ENCODE measurements at places on chromosomes 2 and 18. TPM values are rescaled to one million over a fixed set of nuclear protein-coding genes. Genes with fewer than 3 reads are reported as not detected.

The RTKN gene
- total RNA-seq: 3.7 TPM

The CHRND gene
- total RNA-seq: not detected

The COBLL1 gene
- total RNA-seq: not detected

The PXDN gene
- total RNA-seq: 2.5 TPM

The LONRF2 gene
- 0.54 TPM for total RNA-seq

The GALNT3 gene
- 15.4 TPM for total RNA-seq

The HOXD10 gene
- total RNA-seq: not detected

The HSPD1 gene
- 269 TPM for total RNA-seq

The CBLN2 gene
- not detected for total RNA-seq
